A549 treated with Hydrocortisone at 1 μM for 4 hours (cell line): ENCODE measurements at places on chromosomes 2 and 18. TPM values are rescaled to one million over a fixed set of nuclear protein-coding genes. Genes with fewer than 3 reads are reported as not detected.

Gene ZEB2
- total RNA-seq: 5.0 to 10.8 TPM (median 7.3 TPM) in 5 replicates

Gene ARL6IP6
- total RNA-seq: 19.3 to 24.6 TPM (median 22.6 TPM) in 5 replicates

Gene CD8B2
- not detected in 5 replicates for total RNA-seq

Gene GCKR
- total RNA-seq: 0.09 to 0.84 TPM (median 0.29 TPM) in 4 of 5 replicates, not detected in the other

Gene PPIG
- total RNA-seq: 29.2 to 54.8 TPM (median 37.4 TPM) in 5 replicates

Gene REEP1
- total RNA-seq: 0.88 to 1.2 TPM (median 1.1 TPM) in 5 replicates

Gene FBXO41
- 3.9 to 5.5 TPM (median 5.3 TPM) in 5 replicates for total RNA-seq

Gene DSC3
- 1.1 to 2.1 TPM (median 1.3 TPM) in 5 replicates for total RNA-seq

Gene NAPG
- 8.4 to 13.7 TPM (median 11.3 TPM) in 5 replicates for total RNA-seq

Gene CFAP53
- 0.10 to 0.38 TPM (median 0.30 TPM) in 5 replicates for total RNA-seq

Gene NAT8
- not detected in 5 replicates for total RNA-seq

Gene LIMS3
- total RNA-seq: not detected in 5 replicates

Gene RNU2-63P
- total RNA-seq: not detected in 5 replicates

Gene SERPINB13
- total RNA-seq: not detected in 5 replicates

Gene C2orf15
- 0.45 to 0.66 TPM (median 0.48 TPM) in 5 replicates for total RNA-seq

Gene TLX2
- total RNA-seq: 0.08 to 0.35 TPM (median 0.27 TPM) in 5 replicates

Gene SERPINB4
- 0.09 to 0.25 TPM (median 0.18 TPM) in 4 of 5 replicates, not detected in the other for total RNA-seq

Gene TUBA4B
- 0.15 to 0.33 TPM (median 0.20 TPM) in 5 replicates for total RNA-seq

Gene LRATD1
- total RNA-seq: 0.05 to 0.10 TPM (median 0.10 TPM) in 5 replicates

Gene SLC16A14
- 0.75 to 1.4 TPM (median 0.83 TPM) in 5 replicates for total RNA-seq

Gene TNFRSF11A
- 5.7 to 8.2 TPM (median 6.8 TPM) in 5 replicates for total RNA-seq

Gene LYPD6
- 0.06 to 0.09 TPM (median 0.08 TPM) in 5 replicates for total RNA-seq

Gene ALPI
- total RNA-seq: 0.05 TPM in 2 of 5 replicates, not detected in the others

Gene LYPD6B
- 0.10 TPM in 1 of 5 replicates, not detected in the others for total RNA-seq

Gene RAB17
- 0.25 to 0.85 TPM (median 0.41 TPM) in 5 replicates for total RNA-seq

Gene UBXN2A
- total RNA-seq: 20.9 to 25.5 TPM (median 22.7 TPM) in 5 replicates

Gene IHH
- 0.41 to 0.82 TPM (median 0.59 TPM) in 5 replicates for total RNA-seq
